ENCODE measurements at places on chromosomes 13 and 19. TPM values are rescaled to one million over a fixed set of nuclear protein-coding genes. Genes with fewer than 3 reads are reported as not detected.

Gene CALR3
- polyA plus RNA-seq: 0.10 TPM

Gene ZNF234
- polyA plus RNA-seq: 3.9 TPM

Gene LIM2
- polyA plus RNA-seq: not detected

Gene IQCN
- 1.4 TPM for polyA plus RNA-seq

Gene PTH2
- polyA plus RNA-seq: not detected

Gene MAMSTR
- 0.93 TPM for polyA plus RNA-seq

DNA sequence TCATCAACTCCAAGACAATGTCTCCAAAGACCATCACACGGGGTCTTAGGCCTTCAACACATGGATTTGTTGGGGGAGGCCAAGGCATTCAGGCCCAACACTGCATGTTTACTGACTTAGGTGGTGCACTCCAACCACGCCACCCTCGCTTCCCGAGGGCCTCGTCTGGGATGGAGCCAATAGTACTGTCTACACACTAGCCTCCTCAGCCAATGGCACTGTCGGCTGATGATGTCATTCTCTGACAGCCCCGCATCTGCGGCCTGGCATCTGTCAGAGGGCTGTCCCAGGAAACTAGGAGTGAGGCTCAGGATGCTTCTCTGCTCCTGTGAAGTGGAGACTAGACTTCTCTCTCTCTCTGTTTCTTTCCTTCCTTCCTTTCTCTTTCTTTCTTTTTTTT, 96.6 kb downstream of the TEX26 start:
- no peak for DNase-seq

DNA sequence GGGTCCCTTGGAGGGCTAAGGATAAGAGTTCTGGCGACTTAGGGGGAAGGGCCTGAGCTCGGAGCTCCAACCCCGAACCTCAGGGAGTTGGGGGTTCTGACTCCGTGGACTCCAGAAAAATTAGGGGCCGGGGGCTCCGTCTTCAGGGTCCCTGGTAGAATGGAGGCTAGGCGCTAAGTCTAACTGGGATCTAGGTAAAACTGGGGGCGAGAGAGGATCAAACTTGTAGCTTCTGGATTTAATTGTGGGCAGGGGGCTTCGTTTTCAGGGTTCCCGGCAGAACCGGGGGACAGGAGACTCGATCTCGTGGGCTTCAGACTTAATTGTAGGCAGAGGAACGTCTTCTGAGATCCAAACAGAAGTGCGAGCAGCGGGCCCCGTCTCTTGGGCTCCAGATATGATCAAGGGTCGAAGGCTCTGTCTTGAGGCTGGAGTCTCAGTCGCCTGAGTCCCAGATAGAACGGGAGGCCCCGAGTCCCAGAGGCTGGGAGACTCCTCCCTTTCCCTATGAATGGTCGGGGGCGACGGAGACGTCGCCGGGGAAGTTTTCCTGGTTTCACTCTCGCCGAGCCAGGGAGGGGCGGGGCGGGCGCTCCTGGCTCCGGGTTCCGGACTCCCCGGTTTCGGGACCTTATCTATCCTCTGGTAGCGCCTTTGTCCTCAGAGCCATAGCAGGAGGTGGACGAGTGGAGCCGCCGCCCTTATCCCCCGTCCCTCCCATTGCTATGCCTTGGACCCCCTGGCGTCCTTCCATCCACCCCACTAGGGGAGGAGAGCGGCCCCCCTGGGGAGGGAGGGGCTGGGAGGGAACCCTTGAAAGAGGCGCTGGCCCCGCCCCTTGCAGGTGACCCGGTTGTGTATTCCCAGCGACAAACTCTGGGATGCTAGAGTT, 1.3 kb downstream of the NECTIN2 start:
- peak; percentile 85 for DNase-seq

- DNase-seq: no peak
These were observed 666.4 kb downstream of the OLFM4 start for GRCh38 chr13:53694814-53695532.

DNA sequence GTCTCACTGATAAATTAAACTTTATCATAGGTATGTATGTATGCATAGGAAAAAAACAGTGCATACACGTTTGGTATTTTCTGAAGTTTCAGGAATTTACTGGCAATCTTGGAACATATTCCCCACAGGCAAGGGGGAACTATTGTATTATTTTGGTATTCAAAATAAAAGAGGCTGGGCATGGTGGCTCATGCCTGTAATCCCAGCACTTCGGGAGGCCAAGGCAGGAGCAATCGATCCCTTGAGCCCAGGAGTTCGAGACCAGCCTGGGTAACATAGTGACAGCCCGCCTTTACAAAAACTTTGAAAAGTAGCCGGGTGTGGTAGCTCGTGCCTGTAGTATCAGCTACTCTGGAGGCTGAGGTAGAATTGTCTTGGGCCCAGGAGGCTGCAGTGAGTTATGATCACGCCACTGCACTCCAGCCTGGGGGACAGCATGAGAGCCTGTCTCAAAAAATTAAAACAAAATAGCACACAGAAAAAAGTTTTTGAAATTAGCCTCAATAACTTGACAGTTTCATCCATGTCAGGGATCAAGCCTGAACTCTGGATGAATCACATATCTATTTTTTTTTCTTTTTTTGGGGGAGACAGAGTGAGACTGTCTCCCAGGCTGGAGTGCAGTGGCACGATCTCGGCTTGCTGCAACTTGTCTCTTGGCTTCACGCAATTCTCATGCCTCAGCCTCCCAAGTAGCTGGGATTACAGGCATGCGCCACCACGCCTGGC, 29.1 kb upstream of the HOMER3 start:
- DNase-seq: no peak

DNA sequence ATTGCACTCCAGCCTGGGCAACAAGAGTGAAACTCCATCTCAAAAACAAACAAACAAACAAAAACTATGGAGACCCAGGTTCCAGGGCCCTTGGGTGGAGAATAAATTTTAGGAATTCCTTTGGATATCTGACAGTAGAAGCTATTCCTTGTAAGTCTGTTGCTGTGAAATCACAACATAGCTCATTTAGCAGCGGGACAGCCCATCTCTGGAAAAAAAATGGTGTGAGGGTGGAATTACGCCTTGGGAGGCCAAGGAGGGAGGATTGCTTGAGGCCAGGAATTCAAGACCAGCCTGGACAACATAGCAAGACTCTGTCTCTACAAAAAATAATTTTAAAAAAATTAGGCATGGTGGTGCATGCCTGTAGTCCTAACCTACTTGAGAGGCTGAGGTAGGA, 15.7 kb downstream of the HMGB1 start:
- no peak for DNase-seq

DNA sequence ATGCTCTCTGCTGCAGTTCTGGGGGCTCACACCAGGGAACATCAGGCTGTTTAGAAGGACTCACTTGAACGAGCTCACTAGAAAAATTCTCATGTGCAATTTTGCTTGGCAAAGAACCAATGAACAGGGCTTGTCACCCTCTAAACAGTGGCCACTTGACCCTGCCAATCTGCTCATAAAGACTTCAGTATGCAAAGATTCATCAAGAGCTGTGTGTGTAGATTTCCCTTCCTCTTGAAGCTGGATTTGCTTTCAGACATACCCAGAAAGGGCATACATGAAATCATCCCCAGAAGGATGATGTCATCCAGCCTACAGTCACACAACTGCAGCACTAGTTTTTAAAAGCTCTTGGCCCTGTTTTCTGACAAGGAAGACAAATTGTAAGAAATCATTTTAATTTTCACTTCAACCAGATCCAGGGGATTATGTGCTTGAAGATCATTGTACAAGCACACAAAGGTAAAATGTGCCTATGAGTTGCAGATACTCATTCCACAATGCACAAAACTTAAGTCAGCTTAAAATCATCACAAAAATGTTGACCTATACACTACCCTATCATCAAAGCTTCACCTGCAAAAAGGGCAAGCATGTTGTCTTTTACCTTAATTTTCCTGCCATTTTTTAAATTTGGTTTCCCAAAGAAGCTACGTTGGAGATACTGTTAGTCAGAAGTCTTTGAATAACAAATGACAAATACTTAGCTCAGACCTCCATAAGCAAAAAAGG, 5.2 kb upstream of the STK24 start:
- no peak for DNase-seq

GRCh38 chr19:16301999-16302694, 22.5 kb upstream of the KLF2 start:
- DNase-seq: no peak

DNA sequence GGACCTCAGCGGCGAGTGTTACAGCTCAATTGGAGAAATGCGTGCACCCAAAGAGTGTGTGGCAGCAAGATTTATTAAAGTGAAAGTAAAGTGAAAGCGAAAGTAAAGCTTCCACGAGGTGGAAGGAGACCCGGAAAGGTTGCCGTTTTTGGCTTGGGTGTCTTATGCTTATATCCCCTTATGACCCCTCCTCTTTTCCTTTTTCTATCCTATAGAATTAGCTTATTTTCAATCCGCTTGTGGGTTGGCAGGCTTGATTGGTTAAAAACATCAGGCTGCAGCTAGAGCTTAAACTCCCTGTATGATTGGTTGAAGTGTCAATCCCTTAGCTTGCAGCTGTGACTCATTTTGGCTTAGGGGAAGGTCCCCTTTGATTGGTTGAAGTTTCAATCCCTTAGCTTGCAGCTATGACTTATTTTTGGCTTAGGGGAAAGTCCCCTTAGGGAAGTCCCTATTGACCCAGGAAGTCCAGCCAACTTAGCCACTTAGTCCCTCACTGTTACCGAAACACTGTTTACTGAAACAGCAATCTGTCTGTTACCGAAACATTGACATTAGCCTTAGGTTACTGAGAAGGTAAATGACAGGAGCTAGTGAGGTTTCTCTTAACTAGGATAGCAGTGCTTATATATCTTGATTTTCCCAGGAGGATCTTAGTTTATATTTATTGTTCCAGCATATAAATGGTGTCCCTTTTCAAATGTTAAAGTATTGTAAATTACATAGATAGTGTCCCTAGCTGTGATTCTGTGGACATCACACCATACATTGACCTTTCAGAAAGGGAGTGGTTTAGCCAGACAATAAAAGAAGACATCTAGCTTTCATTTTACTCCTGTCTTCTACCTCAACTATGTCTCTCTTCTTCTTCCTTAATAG, 575.8 kb downstream of the DACH1 start:
- no peak for DNase-seq

DNA sequence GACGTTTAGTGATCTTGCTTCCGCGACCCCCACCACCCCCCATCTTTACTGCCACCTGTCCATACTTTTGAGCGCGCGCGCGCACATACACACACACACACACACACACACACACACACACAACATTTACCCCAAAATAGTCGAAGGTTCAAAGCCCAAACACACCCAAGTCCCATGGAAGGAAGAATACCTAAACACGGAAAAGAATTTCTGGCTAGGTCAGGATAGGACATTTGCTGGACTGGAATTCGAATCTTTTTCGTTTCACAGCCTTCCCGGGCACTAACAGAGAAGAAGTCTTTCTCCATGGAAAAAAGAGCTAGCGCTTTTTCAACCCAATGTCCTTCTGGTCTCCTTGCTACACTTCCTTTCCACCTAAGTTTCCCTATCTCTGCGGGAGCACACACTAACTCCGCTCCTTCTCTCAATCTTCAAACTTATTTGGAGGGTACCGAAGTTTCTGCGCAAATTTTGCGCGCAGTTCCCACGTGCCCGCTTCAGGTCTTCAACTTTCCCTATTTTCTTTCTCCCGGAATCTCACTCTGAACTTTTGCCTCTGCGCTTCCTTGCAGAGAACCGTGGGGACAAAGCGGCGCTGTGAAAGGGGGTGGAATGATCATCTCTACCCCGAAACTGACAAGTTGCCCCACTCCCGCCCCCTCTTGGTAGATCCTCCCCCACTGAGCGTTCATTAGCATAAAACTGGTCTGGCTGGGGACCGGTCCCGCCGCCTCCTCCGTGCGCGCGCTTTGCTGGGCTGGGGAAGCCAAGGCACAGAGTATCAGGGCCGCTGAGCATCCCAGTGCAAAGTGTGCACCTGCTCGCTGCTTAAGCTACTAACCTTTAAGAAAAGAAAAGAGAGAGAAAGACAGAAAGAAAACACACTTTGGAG, 2.7 kb downstream of the DACH1 start:
- peak; percentile 87 for DNase-seq

- DNase-seq: no peak
These were observed 38.4 kb downstream of the PIBF1 start for GRCh38 chr13:72820156-72820897.

DNA sequence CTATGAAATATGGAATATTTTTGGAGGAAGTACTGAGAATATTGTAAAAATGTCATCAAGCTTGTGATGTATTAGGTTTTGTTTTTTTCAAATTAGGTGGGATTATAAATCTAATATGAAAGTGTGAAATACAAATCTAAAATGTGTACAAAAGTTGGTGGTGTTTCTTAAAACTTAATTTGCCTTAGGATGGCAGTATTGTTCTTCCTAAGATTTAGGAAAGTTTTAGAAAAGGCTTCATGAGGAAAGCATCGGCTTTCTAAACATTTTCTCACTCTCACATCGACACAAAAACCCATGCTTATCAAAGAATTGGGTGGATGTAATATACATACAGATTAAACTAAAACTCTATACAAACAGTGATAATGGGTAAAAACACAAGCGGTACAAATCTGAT, 972.0 kb upstream of the PCDH20 start:
- DNase-seq: no peak

GRCh38 chr19:33290082-33290815, 12.1 kb downstream of the CEBPA start:
- peak; percentile 59 for DNase-seq

GRCh38 chr13:21067848-21068247, 6.5 kb upstream of the LATS2 start:
- DNase-seq: no peak

GRCh38 chr19:33998739-33999345, 173.5 kb upstream of the LSM14A start:
- DNase-seq: no peak

DNA sequence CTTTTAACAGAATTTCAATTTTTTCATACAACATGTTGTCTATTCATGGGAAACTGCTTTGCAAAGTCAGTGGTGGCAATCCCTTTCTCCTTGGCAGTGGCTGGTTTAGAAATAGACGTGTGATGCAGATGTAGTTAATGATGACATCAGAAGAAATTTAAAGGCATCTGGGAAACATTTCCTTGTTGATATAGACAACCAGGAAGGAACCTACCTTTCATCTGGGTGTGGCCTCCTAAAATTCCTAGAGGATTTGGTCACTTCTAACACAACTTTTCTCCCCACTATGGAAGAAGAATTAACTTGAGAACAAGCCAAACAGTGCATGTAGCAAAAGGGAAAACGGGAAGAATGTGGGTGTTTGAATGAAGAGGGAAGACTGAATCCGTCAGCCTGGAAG, 102.8 kb downstream of the EFNB2 start:
- no peak for DNase-seq

GRCh38 chr13:40190641-40191100, 475.8 kb downstream of the FOXO1 start:
- peak; percentile 93 for DNase-seq

GRCh38 chr19:279656-280055, 11.5 kb downstream of the PLPP2 start:
- DNase-seq: no peak
